OCI-M1 (cell line): ENCODE measurements at places on chromosomes 5 and 9.

- no peak for DNase-seq
Measured at GRCh38 chr5:10479154-10479721, 37.6 kb downstream of the ROPN1L start.

DNA sequence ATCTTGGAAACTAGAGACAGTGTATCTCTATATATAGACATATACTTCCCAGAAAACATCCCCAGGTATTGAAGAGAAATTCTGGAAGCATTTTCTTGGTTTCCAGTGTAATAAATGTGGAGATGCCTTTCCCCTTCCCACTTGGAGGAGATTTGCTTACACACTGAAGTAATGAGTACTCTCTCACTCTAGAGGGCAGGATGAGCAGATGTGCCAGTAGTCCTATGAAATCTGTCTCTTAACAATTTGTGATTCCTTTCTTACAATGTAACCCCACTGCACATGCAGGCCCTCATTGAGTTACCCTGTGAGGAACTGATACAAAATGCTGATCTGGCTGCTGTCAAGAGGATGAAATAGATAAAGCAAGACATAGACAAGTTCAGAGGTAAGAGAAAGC, 567.2 kb downstream of the SLCO4C1 start:
- peak; percentile 53 for DNase-seq

DNA sequence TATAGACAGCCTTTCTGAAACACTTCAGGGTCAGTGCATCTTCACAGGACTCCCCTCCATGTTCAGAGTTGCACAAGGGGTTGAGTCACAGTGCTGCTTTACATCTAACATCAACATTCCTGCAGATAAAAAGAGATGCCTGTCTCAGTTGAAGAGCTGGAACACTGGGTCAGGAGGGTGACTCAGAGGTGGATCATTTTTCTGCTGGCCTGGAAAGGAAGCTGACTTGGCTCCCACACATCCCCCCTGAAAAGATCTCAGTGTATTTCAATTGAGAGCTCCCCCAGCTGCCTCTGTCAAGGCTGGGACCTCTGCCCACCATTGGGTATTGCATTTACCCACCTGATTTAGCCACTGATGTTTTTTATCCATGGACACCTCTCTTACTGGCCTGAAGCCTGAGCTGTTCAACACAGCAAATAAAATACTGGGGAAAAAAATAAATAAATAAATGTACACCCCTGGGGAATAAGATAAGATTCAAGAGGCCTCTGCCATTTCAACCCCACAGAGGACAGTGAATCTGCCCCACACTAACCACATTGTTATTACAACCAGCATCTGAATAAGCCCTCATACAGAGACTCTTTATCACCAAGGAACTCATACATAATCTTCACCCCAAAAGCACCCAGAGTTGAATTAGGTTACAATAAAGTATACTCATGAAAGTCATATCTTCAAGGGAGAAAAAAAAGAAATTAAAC, 716.4 kb downstream of the SEMA5A start:
- DNase-seq, result no peak

DNA sequence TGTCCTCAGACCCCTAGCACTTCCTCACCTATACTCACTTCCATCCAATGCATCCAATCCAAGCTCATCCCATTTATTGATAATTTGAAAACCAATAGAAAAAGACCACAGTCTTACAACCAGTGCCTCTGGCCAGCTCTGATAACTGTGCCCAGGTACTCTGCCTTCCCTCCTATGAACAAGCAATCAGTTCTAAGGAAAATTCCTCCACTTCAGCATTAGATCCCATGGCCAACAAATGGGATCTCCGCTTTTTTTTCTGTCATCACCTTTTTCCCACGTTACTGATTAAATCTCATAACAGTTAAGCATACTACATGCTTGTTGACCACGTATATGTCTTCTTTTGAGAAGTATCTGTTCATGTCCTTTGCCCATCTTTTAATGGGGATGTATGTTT, 41.7 kb upstream of the GLIS3 start:
- DNase-seq, result no peak

DNA sequence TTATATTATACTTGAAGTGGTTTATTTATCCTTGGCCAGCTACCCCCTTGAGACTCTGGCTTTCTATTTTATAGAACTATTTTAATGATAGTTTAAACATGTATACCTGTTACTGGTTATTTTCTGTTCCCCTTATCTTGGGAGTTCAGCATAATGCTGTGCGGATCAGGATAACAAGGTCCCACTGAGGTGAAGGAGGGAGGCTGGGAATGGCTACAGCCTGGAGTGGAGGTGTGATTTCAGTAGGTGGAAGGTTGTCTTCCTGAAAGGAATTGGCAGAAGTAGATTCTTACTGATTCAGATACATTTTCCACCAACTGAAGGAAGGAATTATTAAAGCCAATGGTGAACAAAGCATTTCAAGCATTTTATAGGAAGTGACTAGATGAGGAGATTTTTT, 38.9 kb downstream of the PAM start:
- DNase-seq, result no peak

GRCh38 chr5:169706071-169706470, 69.0 kb downstream of the DOCK2 start:
- DNase-seq, result no peak

GRCh38 chr5:102834438-102834964, 79.4 kb downstream of the PAM start:
- DNase-seq, result no peak
